ENCODE measurements at places on chromosomes 5 and 9. TPM values are rescaled to one million over a fixed set of nuclear protein-coding genes. Genes with fewer than 3 reads are reported as not detected.

Gene OSMR
- 33.1 TPM for total RNA-seq

Gene C5orf63
- 2.0 TPM for total RNA-seq

- no peak for DNase-seq
Measured at GRCh38 chr9:118473521-118473920, 769.3 kb downstream of the TLR4 start.

GRCh38 chr9:7909537-7909936, 110.0 kb upstream of the DMAC1 start:
- DNase-seq, result no peak

GRCh38 chr5:138603249-138603920, 28.2 kb upstream of the HSPA9 start:
- DNase-seq, result no peak

DNA sequence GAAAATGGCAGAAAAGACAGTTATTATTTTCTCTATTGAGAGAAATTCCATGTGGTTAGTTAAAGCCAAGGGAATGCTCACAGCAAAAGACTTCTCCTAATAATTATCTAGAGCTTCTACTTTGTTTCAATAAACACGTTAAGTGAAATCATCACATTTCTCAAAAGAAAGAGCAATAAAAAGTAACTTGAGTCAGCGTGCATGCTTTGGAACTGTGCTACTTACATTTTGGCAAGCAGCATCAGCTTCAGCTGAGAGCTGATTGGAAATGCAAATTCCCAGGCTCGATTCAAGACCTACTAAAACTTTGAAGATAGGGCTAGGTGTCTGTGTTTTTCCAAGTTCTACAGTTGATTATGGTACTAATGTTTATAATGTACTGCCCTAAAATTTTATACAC, 132.1 kb downstream of the CDH18 start:
- no peak for DNase-seq

- no peak for DNase-seq
Measured at GRCh38 chr5:78533356-78533755, 115.2 kb downstream of the LHFPL2 start.

GRCh38 chr9:95515272-95516113, 1.3 kb downstream of the PTCH1 start:
- DNase-seq, result no peak

DNA sequence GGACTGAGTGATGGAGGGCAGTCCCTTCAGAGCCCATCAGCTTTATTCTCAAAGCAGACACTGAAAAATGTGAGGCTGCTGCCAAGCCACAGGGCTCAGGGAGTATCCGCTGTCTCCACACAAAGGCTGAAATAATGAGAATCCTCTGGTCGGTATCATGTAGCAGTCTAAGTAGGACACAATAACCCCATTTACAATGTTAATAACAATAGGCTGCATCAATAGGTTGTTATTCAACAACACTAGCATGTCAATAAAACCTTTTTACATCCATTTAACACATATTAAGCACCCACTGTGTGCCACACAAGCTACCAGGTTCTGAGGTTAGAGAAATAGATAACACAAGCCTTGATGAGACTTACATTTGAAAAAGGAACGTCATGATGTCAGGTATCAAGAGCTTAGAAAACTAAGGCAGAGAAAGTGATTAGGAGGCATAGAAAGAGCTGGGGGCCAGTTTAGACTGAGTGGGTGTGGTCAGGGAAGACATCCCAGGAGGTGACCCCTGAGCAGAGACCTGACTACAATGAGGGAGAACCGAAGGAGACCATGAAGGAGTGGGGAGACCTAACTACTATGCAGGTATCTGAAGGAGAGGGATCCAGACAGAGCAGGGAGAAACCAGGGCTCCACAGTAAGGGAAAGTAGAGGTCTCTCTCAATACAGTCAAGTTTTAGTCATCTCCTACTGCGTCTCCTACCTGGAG, 140.1 kb upstream of the GRIA1 start:
- no peak for DNase-seq

- no peak for DNase-seq
Measured at GRCh38 chr9:117494401-117495090, 79.7 kb upstream of the ASTN2 start.

All from tibial nerve (tissue), 4 donors.